Effector memory CD8-positive, alpha-beta T cell (primary cell): ENCODE measurements at places on chromosomes 4 and X.

- no peak for DNase-seq
- peaks cover 7% of the 10 kb centered on the region for H3K4me1 ChIP-seq
- peaks cover 16% of the 10 kb centered on the region for H3K36me3 ChIP-seq
Measured at GRCh38 chrX:389021-389441, 2.3 kb upstream of the PPP2R3B start.

DNA sequence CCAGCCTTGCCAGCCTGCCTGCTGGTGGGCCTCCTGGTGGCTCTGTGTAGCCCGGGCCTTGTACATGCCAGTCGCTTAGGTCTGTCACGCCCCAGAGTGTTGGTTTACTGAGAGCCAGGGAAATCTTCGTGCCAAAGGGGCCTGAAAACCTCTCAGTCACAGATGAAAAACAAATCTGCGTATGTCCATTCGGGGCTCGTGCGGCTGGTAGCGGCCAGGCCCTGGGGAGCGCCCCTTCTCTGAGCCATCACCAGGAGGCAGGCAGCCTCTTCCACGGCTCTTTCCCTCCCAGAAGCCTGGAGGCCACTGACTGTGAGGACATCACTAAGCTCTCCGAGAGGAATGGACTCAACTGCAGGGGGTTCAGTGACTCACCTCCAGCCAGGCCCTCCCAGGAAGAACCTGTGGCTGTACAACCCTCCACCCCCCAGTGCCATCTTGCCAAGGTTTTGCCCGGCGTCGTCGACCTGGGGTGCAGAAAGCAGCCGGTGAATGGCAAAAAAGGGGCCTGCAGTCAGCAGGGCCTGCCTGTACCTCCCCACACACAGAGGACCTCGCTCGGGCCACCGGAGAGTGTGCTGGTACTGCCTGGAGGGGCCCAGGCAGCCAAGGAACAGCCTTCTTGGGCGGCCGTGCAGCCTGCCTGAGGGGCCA lies 162.2 kb downstream of the BCOR start:
- H3K27me3 ChIP-seq: no peaks in the 10 kb centered on the region
- no peaks in the 10 kb centered on the region for H3K4me1 ChIP-seq
- H3K27ac ChIP-seq: peak overlapping the region; percentile 91
- no peak overlapping the region for H3K4me3 ChIP-seq
- no peak for DNase-seq

- peaks cover 3% of the 10 kb centered on the region for H3K4me1 ChIP-seq
- H3K4me3 ChIP-seq: peak overlapping the region; percentile 76
- no peak for DNase-seq
- no peaks in the 10 kb centered on the region for H3K36me3 ChIP-seq
Measured at GRCh38 chr4:140426610-140427105, 790 bp downstream of the CLGN start.

GRCh38 chrX:130539721-130540321 lies 138.0 kb downstream of the RBMX2 start:
- H3K4me1 ChIP-seq: no peaks in the 10 kb centered on the region
- H3K27me3 ChIP-seq: peaks cover 13% of the 10 kb centered on the region
- no peaks in the 10 kb centered on the region for H3K36me3 ChIP-seq

GRCh38 chr4:10878861-10879260 lies 194.3 kb upstream of the CLNK start:
- no peak overlapping the region for H3K27ac ChIP-seq
- no peak for DNase-seq
- H3K4me1 ChIP-seq: no peaks in the 10 kb centered on the region
- no peaks in the 10 kb centered on the region for H3K27me3 ChIP-seq

- H3K27ac ChIP-seq: no peak overlapping the region
- DNase-seq: no peak
- no peak overlapping the region for H3K4me3 ChIP-seq
- H3K36me3 ChIP-seq: no peaks in the 10 kb centered on the region
Measured at GRCh38 chr4:38818441-38818976, 13.9 kb upstream of the TLR1 start.

- H3K4me1 ChIP-seq: no peaks in the 10 kb centered on the region
- no peak overlapping the region for H3K27ac ChIP-seq
- DNase-seq: no peak
- peaks cover 9% of the 10 kb centered on the region for H3K27me3 ChIP-seq
Measured at GRCh38 chrX:100599456-100599855, 14.7 kb downstream of the TNMD start.

DNA sequence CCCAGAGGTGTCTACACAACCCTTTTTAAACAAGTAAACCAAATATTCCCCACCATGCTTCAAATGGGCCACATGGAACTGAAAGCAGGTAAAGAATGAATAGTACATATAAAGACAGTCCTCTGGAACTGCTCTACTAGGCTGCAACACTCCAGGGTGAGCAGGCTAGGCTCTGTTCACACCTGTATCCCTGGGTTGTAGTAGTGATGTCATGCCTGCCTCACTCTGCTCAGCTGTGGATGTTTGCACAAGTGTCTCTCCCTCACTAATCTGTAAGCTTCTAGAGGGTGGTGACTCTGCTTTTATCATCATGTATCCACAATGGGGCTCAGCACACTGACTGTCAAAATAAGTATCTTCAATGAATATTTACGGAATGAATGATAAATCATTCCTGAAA lies 20.4 kb downstream of the LEF1 start:
- H3K27me3 ChIP-seq: peaks cover 25% of the 10 kb centered on the region
- DNase-seq: no peak
- no peak overlapping the region for H3K4me3 ChIP-seq
- H3K36me3 ChIP-seq: peaks cover 3% of the 10 kb centered on the region

GRCh38 chr4:23839279-23839678 lies 50.6 kb downstream of the PPARGC1A start:
- H3K4me1 ChIP-seq: no peaks in the 10 kb centered on the region
- DNase-seq: no peak
- H3K36me3 ChIP-seq: no peaks in the 10 kb centered on the region
- H3K4me3 ChIP-seq: no peak overlapping the region
